Immature natural killer cell (primary cell): ENCODE measurements at places on chromosomes 6 and 20. TPM values are rescaled to one million over a fixed set of nuclear protein-coding genes. Genes with fewer than 3 reads are reported as not detected.

Gene RAET1L
- polyA plus RNA-seq = not detected

Gene LRRC73
- not detected for polyA plus RNA-seq

Gene SPATA2
- 2.2 TPM for polyA plus RNA-seq

- no peaks in the 10 kb centered on the region for H3K36me3 ChIP-seq
- H3K27ac ChIP-seq = no peak overlapping the region
- no peak for DNase-seq
- H3K4me3 ChIP-seq = no peak overlapping the region
- peaks cover 3% of the 10 kb centered on the region for H3K27me3 ChIP-seq
These were observed 39.4 kb upstream of the MAFB start for GRCh38 chr20:40728470-40728869.

DNA sequence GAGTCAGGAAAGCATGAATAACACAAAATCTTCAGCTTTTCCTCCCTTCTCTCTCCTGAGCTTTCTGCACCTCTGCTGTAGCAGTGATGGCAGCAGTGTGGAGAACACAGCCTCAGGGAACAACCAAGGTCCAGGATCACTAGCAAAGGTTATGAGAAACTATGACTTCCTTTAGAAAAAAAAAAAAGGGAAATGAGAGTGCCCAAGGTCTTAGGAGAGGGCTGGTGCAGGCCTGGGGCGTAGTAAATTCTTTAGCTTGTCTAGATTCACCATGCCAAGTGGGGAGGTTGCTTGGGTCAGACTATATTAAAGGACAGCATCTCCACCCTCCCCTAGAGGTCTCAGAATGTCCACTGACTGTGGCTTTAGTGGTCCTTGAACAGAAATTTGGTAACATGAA lies 40.4 kb upstream of the POLR1H start:
- no peak for DNase-seq
- no peaks in the 10 kb centered on the region for H3K27me3 ChIP-seq
- no peak overlapping the region for H3K4me3 ChIP-seq
- no peak overlapping the region for H3K27ac ChIP-seq
- H3K4me1 ChIP-seq = no peaks in the 10 kb centered on the region
- H3K36me3 ChIP-seq = no peaks in the 10 kb centered on the region

DNA sequence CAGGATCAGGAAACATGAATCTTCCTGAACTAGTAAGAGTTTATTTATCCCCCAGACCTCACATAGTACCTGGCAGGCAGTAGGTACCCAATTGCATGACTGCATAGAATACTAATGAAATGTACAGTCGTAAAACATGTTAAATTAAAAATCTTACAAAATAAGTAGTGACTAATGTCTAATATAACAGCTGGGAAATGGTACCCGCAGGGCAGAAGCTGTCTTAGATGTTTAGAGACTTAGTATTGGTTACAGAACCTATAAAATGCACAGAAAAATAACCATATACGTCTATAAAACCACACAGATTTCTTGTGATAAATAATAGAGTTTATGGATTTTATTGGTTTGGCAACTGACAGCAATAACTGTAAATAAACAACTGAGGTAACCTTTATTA lies 139.1 kb upstream of the GMDS start:
- no peaks in the 10 kb centered on the region for H3K27me3 ChIP-seq
- no peaks in the 10 kb centered on the region for H3K36me3 ChIP-seq

GRCh38 chr6:3751077-3751729 lies at the start of gene PXDC1:
TSS of gene PXDC1 (minus strand) at chr6:3751713. CDS start at chr6:3751531, 182 bp downstream.
- peak; percentile 7 for DNase-seq
- no peak within 1 kb of the TSS for H3K27ac ChIP-seq
- H3K4me3 ChIP-seq = peak within 1 kb of the TSS; percentile 64
- H3K27me3 ChIP-seq = peaks cover 11% of the 10 kb centered on the region

DNA sequence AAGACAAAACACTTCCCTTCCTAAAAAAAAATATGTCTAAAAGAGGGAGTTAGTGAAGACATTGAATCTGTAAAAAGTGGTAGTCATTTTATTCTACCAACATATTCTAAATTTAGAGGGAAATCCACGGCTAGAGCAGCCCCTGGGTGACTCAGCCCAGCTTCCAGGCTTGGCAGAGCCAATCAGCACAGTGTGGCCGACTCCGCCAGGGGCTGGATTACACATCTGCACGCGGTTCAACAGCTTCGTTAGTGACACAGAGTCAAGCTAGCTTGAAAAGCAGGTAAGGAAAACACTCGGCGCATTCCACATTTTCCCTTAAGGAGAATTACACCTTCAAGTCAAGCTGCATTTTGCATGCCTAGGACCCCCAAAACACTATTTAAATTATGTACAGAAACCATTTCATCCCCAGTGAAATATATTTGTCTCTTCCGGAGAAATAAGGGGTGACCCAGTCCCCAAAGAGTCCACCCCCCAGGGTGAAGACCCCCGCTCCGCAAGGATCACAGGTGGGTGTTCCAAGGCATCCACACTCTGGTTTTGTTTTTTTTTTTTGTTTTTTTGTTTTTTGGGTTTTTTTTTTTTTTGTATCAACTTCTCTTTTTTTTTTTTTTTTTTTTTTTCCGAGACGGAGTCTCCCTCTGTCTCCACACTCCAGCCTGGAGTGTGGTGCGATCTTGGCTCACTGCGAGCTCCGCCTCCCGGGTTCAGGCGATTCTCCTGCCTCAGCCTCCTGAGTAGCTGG lies 58.4 kb upstream of the ARID1B start:
- H3K36me3 ChIP-seq = peaks cover 3% of the 10 kb centered on the region
- peaks cover 6% of the 10 kb centered on the region for H3K4me1 ChIP-seq
- peak overlapping the region; percentile 80 for H3K4me3 ChIP-seq
- H3K27ac ChIP-seq = no peak overlapping the region
- peaks cover 4% of the 10 kb centered on the region for H3K27me3 ChIP-seq
- no peak for DNase-seq

DNA sequence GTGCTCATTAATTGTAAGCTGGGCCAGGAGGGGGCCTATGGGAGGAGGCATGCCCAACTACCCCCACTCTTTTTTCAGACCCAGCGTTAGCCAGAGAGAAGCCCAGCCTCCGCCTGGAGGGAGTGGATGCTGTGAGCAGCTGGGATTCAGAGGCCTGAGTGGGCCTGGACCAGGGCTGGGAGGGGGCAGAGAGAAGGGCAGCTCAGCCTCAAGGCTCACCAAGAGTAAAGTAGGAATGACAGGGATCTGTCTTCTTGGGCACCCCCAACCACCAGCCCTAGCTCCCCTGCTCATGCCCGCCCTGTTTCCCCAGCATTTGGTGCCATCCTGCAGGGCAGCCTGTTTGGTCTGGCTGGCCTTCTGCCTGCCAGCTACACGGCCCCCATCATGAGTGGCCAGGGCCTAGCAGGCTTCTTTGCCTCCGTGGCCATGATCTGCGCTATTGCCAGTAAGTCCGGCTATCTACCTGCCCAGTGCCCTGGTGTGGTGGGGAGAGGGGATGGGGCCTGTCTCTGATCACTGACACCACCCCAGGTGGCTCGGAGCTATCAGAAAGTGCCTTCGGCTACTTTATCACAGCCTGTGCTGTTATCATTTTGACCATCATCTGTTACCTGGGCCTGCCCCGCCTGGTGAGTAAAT lies 6.8 kb downstream of the SLC29A1 start:
- no peak overlapping the region for H3K4me3 ChIP-seq
- no peak overlapping the region for H3K27ac ChIP-seq
- DNase-seq = no peak
- no peaks in the 10 kb centered on the region for H3K4me1 ChIP-seq

DNA sequence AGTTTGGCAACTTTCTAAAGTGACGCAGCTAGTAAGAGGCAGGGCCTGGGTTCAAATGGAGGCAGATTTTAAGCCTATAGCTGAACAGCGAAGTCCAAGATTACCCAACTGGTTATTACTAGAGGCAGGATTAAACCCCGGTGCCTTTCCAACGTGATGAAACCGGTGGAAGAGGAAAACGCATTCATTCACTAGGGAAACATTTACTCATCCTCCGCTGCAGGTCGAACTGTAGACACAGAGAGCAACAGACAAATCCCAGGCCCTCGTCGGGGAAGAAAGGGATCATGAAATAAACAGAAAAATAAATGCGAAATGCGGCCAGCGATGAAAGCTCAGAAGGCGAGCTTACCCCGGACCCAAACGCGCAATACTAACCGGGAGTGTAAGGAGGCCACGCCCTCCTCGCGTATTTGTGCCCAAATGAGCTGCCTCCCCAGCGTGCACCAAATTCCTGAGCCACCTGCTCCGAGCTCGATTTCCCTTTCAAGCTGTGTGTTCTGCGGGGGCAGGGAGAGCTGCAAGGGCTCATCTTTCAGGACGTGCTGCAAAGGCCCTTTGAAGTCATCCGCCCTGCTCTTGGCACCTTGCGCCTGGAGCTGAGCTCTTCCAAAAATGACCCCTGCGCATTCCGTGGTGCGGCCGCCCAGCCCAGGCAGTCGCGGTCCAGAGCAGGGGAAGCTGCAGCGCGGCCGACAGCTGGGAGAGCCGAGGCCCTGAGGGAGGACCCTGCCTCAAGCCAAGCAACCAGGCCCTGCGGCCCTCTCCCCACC lies 46.9 kb downstream of the PDYN start:
- no peaks in the 10 kb centered on the region for H3K4me1 ChIP-seq
- H3K27ac ChIP-seq = no peak overlapping the region
- H3K4me3 ChIP-seq = no peak overlapping the region
- peaks cover 18% of the 10 kb centered on the region for H3K27me3 ChIP-seq
- no peaks in the 10 kb centered on the region for H3K36me3 ChIP-seq

- peaks cover 52% of the 10 kb centered on the region for H3K36me3 ChIP-seq
- H3K27me3 ChIP-seq = peaks cover 2% of the 10 kb centered on the region
- no peaks in the 10 kb centered on the region for H3K4me1 ChIP-seq
- no peak overlapping the region for H3K27ac ChIP-seq
- no peak overlapping the region for H3K4me3 ChIP-seq
These were observed 74.9 kb downstream of the TASP1 start for GRCh38 chr20:13563854-13564253.
